ENCODE measurements at places on chromosomes 6 and 20.

DNA sequence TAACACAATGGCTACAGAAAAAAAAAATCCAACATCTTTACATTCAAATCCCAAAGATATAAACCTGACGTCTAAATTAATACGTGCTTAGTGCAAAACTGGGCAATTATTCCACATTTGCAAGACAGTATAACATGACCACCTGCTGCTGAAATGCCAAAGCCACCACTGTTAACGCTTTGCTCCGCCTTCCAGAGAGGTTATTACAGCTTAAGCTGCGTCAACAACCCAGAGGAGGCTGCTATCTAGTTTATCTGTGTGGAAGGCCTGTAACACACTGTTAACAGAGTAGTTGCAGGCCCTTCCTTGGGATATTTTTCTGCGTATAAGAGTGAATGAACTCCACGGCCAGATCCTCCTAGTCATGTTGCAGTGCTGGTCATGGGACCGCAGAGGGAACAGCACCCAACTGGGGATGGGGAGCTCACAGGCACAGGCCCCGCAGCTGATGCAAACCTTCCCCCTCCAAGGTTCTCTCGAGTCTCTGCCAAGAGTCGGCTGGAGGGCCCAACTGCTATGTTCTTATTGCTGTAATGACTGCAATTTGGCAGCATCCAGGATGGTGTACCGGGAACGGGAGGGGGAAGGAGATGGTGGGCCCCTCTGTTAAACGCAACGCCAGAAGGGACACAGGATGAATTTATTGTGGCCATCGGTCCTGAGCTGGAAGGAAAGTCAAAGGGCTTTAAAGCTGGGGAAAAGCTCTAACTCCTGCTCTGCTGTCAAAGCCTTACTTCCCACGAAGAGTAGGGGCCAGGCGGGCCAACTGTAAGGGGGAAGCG lies 993 bp upstream of the NCOA7 start:
- no peak for DNase-seq

DNA sequence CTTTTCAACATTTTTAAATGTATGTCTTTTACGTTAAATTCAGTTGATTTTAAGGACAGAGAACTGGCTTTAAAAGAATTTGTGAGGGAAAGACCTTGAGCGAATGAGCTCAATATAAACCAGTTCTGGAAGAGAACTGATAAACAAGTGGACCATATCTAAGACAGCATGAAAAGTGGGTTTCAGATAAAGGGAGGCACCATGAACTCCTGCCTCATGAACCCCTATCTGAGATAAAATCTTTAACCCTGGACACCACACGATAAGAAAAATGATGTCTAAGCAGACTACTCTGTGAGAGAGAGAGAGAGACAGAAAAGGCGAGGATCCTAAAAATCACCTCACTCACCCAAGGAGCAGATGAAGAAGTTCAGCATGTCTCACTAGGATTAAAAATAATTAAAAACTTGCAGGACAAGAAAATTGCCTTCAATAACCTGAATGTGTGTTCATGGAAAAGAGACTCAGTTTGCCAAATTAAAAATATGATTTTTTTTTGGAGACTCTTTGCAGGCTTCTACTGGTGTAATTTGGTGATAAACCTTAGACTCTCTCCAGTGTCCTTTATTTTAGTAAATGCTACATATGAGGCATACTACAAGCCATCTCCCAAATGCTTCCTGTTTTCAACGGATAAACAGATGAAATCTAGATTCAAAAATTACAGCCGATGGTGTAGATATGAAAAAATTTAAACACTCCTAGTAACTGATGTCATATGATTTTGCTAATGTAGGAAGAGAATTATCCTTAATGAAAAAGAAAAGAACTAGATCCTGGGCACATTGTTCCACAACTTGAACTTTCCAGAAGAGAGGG lies 299.5 kb downstream of the ADGB start:
- no peak for DNase-seq

DNA sequence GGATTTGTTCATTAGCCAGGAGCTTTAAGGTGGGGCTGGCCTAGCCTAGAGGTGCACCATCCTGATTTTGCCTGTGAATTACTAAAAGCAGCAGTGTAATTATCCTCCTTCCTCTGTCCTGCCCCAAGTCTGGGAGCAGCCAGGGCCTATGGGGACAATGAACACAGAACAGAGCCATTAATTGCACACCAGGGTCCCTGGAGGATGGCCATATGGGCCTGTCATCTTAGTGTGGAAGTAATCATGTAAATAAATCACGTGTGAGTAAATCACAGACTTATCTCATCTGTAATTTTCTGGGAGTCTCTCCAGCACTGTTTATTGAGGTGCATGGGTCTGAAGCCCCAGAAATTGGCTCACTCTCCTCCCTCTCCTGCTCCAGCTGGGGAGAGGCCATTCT lies 176.3 kb downstream of the LRFN2 start:
- DNase-seq, result no peak

GRCh38 chr6:148471624-148472159 lies 129.1 kb downstream of the SASH1 start:
- DNase-seq, result no peak

DNA sequence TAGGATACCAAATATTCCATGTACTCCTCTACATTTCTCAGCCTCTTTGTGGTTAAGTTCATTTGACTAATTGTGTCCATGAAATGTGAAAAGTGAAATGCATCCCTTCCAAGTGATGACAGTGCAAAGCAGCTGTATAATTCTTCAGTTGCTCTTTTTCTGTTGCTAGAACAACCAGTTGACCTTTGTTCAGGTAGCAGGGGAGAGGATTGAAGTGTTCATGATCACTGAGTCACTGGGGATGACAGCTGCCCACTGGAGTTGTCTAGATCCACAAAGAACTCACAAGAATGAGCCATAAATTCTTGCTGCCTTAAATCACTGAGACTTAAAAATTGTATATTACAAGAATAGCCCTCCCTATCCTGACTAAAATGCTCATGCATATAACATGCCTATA lies 254.6 kb downstream of the EPHA7 start:
- no peak for DNase-seq

- DNase-seq, result no peak
Observed at GRCh38 chr6:3825331-3825831, 23.8 kb upstream of the FAM50B start.

GRCh38 chr20:52922436-52922835 lies 49.7 kb upstream of the TSHZ2 start:
- no peak for DNase-seq

DNA sequence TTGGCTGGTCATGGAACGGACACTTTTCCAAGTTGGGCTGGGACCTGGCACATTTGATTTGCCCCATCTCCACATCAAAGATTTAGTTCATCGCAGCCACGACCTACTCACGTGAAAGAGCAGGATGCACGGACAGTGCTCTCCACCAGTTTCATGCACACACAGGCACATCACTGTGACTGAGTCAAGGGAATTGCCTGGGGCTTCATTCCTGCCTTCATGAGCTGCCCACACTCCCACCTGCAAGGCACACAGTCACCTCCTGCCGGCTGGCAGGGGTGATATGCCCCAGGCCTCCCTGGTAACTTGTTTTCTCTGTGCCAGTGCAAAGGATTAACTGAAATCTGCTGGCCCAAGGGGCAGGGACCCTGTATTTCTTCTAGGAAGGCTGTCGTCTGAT lies 23.3 kb upstream of the CST1 start:
- no peak for DNase-seq

- DNase-seq, result peak; percentile 84
Observed at GRCh38 chr6:155377061-155377460, 62.8 kb upstream of the TFB1M start.

GRCh38 chr20:53157443-53158408 lies 185.6 kb downstream of the TSHZ2 start:
- DNase-seq, result no peak
